ENCODE measurements at places on chromosomes 16 and 17.
A peak's percentile ranks its signal among the peaks of the same experiment; 100 is the strongest.

DNA sequence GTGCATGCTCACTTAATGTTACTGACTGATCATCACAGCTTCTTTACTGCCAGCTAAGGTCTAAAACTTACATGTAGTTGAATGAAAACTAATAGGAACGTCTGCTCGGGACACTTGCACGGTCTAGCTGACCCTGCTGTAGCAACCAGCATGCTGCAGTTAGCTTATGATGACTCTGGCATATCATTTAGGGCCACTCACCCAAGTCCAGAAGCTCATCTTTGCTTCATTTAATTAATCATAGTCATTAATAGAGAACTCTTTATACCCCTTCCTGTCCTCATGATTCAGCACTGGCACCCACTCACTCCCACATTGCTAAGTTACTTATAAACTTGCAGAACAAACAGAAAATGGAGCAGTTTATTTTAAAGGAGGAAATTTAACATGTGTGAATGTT, 136.3 kb downstream of the NLK start:
- no peak for DNase-seq

DNA sequence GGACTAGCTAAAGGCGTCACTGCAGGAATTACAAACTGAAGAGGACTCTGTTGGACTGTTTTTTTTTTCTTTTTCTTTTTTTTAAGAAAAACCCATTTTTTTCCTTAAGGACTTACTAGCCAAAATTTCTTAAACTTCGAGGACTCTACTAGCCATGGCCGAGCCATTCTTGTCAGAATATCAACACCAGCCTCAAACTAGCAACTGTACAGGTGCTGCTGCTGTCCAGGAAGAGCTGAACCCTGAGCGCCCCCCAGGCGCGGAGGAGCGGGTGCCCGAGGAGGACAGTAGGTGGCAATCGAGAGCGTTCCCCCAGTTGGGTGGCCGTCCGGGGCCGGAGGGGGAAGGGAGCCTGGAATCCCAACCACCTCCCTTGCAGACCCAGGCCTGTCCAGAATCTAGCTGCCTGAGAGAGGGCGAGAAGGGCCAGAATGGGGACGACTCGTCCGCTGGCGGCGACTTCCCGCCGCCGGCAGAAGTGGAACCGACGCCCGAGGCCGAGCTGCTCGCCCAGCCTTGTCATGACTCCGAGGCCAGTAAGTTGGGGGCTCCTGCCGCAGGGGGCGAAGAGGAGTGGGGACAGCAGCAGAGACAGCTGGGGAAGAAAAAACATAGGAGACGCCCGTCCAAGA, 878 bp downstream of the HEXIM1 start:
- DNase-seq: peak; percentile 70

- peak; percentile 79 for DNase-seq
Measured at GRCh38 chr17:50507871-50508572, at the start of gene MYCBPAP. Gene MYCBPAP, plus strand, starts transcription at chr17:50508439. Its CDS starts 236 bp downstream, at chr17:50508675.

DNA sequence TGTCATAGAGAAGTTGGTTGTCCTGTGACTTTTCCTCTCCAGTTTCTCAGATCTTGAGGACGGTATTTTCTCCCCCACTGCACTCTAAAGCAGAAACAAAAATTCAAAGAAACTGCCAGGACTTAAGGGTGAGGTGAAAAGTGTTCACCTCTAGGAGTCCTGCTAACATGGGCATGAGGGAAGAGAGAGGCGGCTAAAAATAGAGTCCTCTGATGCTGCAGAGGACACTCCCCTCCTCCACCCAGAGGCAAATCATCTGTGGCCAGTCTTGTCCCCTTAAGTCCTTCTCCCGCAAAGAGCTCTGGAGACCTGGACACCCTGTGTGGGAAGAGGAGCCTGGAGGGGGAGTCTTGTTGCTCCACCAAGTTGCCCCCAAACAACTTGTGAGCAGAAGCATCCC, 4.7 kb upstream of the DDX19A start:
- no peak for DNase-seq

GRCh38 chr17:4785311-4786105, 656 bp downstream of the VMO1 start:
- DNase-seq: no peak

DNA sequence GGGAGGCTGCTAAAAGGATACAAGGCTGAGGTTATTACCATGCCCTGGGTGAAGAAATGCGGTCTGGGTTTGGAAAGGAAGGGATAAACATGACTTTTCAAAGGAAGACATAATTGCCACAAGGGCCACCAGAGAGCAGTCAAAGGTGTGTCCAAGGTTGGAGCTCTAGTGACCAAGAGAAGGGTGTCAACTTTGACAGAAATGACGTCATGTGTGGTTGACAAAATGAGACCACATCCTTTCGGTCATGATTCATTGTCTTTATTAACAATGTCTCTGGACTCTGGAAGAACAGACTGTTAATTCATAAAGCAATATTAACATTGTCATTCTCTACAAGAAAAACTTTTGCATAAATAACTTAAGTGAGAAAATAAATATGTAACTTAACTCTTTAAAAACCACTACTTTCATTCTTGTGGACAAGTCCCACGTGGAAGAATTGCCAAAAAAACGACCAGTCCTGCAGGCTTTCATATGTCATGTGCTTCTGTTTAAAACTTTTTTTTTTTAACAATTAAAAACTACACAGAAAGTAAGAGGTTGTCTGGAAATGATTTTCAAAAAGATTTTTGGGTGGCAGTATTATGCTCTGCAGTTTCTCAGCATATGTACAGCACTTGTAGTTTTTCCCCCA, 5.0 kb downstream of the SOST start:
- no peak for DNase-seq

DNA sequence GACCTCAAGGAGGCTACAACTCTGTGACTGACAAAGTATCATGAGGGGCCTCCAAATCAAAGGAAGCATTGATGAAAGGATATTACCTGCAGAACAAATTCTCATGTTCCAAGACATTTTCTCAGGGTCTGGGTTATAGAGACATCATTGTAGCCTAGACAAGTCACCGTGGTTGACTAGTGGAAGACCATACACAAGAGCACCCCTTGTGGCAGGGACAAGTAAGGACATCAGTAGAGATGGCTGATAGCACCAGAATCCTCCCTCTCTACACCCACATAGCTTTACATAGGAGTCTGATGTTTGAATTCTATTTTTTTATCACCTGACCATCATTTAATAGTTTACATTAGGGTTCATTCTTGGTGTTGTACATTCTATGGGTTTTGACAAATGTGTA, 32.5 kb upstream of the CDH8 start:
- DNase-seq: no peak

GRCh38 chr17:57016764-57017116, 38.8 kb downstream of the SCPEP1 start:
- DNase-seq: no peak

DNA sequence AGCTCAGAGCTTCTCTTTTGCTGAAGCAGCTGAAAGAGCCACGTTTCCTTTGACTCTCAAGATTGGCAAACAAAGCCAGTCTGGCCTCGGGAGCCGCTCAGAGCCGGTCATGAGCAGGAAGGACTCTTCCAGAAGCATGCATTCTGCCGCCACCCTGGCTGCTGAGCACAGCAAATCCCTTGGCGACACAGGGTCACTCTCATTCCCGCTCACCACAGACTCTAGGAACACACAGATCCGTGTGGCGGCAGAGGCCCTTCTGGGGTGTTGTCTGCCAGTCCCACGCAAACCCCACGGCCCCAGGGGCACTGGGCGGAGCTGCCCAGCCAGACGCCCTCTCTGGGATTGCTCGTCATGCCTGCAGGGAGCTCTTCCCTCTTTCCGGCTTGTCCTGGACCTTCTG, 157.0 kb downstream of the C16orf95 start:
- DNase-seq: no peak

DNA sequence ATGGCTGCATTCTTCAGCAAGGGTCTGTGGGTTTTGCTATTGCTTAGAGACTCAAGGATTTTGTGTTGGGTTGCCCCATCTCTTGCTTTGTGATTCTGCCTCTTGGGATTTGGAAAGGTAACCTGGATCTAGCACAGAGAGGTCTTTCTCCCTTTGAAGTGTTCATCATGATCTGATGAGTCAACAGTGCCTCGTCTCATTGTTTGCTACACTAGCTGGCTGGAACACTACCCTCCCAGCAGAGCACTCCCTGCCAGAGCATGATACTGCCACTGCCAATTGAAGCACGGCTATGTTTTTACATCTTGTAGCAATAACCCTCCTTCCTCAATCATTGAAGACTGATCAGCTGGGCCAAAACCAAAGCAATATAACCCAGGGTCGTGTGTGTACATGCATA, 361.0 kb downstream of the CDH13 start:
- no peak for DNase-seq

DNA sequence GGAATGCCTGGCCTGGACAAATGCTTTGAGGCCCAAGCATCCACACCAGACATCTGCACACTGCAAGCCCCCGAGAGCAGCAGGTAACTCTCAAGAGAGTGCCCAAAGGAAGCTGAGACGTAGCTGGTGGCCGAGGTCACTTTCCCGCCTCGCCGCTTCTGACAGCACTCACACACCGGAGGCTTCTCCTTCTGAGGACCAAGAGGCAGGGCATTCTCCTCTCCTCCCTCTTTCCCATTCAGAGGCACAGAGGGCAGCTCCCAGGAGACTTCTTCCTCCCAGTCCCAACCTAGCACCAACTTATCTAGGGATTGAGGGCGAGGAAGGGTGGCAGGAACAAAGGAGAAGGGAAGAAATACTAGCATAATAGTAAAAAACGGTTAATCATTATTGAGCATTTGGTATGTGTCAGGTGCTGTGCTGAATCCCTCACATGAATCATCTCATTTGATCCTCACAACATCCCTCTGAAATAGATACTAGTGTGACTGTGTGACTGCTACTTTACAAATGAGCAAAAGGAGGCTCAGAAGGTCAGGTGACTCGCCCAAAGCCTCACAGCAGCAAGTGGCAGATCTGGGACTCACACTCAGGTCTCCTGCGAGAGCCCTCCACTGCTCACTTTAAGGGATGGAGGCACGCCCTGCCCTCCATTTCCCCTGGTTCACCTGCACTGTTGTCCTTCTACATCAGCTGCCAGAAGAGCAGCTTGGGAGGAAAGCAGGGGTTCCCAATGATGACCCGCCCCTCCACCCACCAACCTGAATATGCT, 41.8 kb downstream of the MYO18A start:
- DNase-seq: peak; percentile 40

- no peak for DNase-seq
Measured at GRCh38 chr17:27535178-27535928, 79.1 kb downstream of the KSR1 start.

- no peak for DNase-seq
Measured at GRCh38 chr16:4263504-4264436, 9.1 kb downstream of the TFAP4 start.

DNA sequence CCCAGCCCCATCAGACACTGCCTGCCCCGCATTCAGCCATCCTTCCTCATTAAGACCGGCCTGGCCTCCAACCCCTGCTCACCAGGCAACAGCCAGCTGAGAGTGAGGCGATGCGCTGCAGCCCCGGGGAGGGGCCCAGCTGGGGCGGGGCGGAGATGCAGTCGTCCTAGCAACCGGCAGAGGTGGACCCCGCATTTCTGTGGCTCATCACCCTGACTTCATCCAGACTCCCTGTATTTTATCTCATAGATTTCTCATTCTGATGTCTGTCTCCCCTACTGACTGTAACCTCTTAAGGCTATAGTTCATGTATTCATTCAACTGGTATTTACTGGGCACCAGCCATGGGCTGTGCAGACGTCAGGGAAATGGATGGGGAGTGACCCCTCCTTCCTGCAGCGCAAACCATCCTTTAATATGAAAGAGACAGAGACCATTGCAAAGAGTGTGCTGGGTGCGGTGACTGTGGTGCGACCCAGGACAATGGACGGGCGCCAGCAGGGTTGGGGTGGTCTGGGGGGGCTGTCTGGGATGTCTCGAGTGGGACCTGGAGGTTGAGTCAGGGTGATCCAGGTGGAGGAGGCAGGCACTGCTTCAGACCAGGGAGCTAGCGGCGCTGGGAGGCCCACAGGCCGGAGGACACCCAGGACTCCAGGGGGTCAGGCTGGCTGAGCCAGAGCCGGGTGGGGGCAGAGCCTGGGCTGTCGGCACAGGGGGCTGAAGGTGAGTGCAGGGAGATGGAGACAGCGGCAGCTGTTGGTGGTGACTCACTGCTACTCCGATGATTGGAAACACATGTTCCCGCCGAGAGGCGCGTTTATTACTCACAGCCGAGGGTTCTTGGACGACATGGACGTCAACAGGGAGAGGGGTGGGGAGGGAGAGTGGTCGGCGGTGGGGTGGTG, 10.5 kb upstream of the TIMP2 start:
- DNase-seq: no peak

DNA sequence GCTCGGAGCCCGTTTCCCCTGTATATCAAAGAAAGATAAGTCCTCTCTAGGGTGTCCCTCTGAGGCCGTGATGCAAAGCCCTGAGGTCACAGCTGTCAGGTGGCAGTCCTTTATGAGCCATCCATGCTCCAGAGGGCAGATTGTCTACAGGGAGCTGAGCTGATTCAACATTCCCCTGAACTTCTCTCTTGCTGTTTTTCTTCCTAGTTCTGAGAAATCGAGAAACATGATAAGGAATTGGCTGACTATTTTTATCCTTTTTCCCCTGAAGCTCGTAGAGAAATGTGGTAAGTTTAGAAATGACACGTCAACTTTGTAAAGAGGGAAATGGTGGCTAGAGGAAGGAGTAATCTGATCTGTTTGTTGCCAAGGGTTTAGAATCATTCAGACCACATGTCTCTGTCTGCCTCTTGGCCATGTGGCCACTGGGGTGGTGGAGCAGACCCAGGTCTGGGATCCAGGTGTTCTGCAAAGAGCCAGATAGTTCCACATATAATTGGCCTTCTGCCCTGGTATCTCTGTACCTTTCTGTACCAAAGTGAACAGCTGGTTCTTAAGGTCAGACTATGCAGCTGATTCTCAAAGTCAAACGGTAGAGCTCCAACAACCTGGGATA, 3.5 kb downstream of the CTNS start:
- no peak for DNase-seq

DNA sequence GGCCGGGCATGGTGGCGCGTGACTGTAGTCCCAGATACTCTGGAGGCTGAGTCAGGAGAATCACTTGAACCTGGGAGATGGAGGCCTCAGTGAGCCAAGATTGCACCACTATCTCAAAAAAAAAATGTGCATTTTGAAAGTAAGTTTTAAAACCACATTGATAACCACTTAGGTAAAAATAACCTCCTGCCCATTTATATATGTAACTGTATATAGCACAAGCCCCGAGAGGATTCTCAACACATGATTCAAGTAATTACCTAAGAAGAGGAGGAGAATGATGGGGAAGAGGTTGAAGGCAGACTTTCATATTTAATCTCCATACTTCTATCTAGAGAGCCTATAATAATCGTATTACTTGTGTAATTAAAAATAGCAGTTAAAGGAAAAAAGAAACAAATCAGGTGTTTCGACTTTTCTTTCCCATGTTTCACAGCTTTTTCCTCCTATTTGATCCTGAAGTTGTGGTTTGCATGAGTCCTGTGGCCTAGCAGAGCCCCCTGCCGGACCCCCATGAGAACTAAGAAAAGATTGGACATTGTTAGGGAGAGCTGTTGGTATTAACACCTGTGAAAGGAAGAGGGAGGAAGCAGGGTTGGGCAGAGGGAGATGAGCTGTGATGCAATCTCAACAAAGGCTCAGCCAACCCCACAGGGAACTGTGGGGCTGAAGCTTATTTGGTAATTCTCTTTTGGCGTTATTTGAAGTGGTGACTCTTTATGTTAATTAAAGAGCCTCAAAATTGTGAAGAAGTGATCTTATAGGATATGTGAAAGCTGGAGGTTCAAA, 22.1 kb downstream of the PMFBP1 start:
- DNase-seq: no peak
